ENCODE measurements at places on chromosomes 3 and 15.

DNA sequence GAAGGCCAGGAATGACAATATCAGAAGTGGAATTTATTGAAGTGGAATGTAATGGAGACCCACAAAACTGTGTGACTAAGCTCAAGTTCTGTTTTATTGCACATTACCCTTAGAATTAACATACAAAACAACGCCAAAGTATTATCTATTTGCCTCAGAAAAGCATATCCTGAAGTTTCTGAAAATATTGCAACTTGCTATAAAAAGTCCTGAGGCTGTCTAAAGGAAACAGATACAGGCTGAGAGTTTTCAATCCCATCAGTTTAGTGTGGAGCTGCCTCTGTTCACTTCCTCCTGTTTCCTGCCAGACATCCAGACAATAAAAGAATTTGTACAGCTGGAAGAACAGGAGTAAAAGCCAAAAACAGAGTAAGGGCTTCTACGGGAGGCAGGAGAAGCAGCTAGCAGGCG lies 108.8 kb downstream of the FBN1 start:
- no peak overlapping the region for H3K4me3 ChIP-seq
- no peaks in the 10 kb centered on the region for H3K36me3 ChIP-seq
- no peak overlapping the region for H3K27ac ChIP-seq
- peaks cover 17% of the 10 kb centered on the region for H3K27me3 ChIP-seq

DNA sequence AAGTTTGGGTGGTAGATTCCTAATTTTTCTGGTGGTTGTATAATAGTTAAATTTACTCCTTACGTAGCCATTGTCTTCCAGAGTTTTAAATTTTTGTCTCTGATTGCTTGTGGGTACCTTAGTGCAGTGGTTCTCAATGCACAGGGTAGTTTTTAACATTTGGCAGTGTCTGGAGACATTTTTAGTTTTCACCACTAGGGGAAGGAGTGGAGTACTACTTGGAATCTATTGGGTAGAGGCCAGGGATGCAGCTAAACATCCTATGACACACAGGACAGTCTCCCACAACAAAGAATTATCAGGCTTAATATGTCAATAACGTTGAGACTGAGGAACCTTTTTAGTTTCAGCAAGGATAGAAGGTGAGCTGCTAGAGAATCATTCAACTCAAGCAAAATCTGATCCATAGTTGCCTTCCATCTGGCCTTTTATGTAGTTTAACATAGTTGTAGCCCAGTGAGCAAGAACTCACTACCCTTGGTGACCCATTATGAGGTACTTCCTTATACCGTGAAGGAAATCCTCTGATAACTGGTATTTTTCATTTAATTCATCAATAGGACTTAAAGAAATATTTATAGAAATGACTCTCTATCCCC lies 8.6 kb upstream of the STX19 start:
- H3K27ac ChIP-seq, result no peak overlapping the region
- H3K4me1 ChIP-seq, result no peaks in the 10 kb centered on the region
- DNase-seq, result no peak
- no peak overlapping the region for H3K4me3 ChIP-seq

DNA sequence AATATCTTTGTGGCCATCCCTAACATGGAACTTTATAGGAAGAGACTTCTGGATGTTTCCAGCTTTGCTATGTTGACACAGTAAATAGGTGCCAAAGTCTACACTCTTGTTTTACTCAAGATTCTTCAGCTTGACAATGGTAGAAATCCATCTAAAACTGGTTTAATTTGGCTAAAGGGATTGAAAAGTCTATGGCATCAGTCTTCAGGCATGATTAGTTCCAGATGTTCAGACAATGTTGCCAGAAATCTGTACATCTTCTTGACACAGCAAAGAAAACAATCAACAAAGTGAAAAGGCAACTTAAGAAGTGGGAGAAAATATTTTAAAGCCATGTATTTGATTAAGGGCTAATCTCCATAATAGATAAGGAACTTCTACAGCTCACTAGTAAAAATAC lies 130.5 kb downstream of the LRRC3B start:
- no peaks in the 10 kb centered on the region for H3K27me3 ChIP-seq
- no peak overlapping the region for H3K4me3 ChIP-seq
- H3K27ac ChIP-seq, result no peak overlapping the region
- no peaks in the 10 kb centered on the region for H3K4me1 ChIP-seq
- H3K36me3 ChIP-seq, result no peaks in the 10 kb centered on the region
- no peak for DNase-seq

GRCh38 chr3:178454726-178455125 lies 81.5 kb upstream of the KCNMB2 start:
- no peaks in the 10 kb centered on the region for H3K36me3 ChIP-seq
- no peak overlapping the region for H3K27ac ChIP-seq
- DNase-seq, result no peak
- peaks cover 27% of the 10 kb centered on the region for H3K27me3 ChIP-seq
- no peaks in the 10 kb centered on the region for H3K4me1 ChIP-seq
- H3K4me3 ChIP-seq, result no peak overlapping the region

- H3K4me1 ChIP-seq, result peaks cover 16% of the 10 kb centered on the region
- no peak for DNase-seq
- H3K36me3 ChIP-seq, result no peaks in the 10 kb centered on the region
- H3K27me3 ChIP-seq, result no peaks in the 10 kb centered on the region
- H3K27ac ChIP-seq, result peak overlapping the region; percentile 82
- peak overlapping the region; percentile 78 for H3K4me3 ChIP-seq
These were observed 102.2 kb downstream of the CD47 start for GRCh38 chr3:107988460-107989175.

DNA sequence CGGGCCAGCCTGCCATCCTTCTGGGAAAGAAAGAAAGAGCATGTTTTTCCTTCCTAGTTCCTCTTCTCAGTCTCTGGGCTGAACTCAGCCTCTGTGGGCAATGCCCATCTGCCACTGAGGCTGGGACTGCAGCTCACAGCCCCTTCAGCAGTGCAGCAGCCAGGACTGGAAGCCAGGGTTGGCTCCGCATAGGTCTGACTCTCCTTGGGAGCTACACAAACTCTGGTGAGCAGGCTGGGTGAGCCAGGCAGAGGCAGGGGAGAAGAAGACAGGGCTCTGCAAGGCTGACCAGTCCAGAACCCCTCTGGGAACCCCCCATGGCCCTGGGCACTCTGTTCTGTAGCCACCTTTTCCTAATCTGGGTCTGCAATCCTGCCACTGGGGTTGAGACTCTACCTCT lies 3.6 kb downstream of the DISP2 start:
- DNase-seq, result no peak
- H3K4me3 ChIP-seq, result no peak overlapping the region

All from effector memory CD8-positive, alpha-beta T cell (primary cell).